ENCODE measurements at places on chromosomes 1 and 21.

DNA sequence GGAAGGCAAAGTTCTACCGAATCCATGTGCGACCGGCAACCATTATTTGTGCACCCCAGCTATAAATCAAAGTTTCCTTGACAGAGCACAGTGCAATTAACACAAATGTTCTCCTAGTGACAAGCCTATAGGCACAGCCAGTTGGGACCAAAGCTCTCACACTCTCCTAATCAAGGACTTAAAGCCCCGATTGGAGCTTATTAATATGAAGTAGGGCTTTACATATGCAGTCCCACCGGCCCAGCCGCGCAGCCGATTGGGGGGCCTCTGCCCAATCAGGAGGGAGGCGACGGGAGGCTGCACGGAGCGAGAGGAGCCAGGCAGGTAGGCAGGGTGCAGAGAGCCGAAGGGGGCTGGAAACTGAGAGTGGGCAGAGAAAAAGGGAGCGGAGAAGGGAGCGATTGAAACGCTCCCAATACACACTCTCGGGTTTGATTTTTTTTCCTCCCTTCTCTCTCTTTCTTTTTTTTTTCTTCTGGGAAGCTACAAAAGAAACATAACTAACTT lies at the start of gene ESRRG:
Gene ESRRG, minus strand, starts transcription at position 156 of the 507 bp plus-strand sequence. Its CDS starts 130 bp downstream, at position 26.
- DNase-seq: no peak

- no peak for DNase-seq
Measured at GRCh38 chr1:30411206-30411605, 312.2 kb downstream of the MATN1 start.

GRCh38 chr1:206713070-206713469 lies 28.4 kb downstream of the MAPKAPK2 start:
- no peak for DNase-seq

DNA sequence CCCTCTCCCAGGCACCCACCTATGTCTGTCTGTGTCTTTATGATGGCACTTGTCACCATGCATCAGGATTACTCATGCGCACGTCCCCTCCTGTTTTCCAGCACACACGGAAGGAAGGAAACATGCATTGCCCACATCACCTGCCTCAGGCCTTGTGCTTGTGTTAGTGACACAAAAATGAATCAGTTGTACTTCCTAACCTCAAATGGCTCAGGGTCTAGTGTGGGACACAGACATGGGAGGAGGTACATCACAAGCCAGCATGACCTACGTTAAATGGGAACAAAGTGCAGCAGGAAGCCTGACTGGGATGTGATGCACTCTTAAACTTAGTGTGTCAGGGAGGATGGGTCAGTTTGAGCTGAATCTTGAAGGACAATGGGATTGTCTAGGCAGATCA lies 126.7 kb downstream of the TRABD2B start:
- DNase-seq: no peak

- DNase-seq: no peak
Measured at GRCh38 chr1:38452246-38452645, 405.7 kb upstream of the POU3F1 start.

- no peak for DNase-seq
Measured at GRCh38 chr1:178030467-178030866, 60.6 kb upstream of the SEC16B start.

- DNase-seq: peak; percentile 36
Measured at GRCh38 chr1:8525216-8525557, 207.3 kb downstream of the SLC45A1 start.

DNA sequence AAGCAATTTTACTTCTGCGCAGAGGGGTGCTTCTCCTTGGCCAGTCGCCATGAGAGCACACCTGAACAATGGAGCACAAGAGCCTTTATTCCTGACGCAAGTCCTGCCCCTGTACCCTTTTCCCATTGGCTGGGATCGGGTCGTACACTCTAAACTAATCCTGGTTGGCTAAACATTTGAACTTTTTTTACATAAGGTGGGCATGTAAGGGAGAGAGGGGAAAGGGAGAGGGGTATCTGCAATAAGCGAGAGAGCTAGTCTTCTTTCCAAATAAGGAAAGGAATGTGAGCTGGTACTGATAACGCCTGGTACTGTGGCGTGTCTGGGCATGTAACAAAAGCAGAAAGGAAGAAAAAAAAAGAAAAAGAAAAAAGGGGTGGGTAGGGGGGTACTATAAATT lies 21.8 kb downstream of the MFSD2A start:
- no peak for DNase-seq

DNA sequence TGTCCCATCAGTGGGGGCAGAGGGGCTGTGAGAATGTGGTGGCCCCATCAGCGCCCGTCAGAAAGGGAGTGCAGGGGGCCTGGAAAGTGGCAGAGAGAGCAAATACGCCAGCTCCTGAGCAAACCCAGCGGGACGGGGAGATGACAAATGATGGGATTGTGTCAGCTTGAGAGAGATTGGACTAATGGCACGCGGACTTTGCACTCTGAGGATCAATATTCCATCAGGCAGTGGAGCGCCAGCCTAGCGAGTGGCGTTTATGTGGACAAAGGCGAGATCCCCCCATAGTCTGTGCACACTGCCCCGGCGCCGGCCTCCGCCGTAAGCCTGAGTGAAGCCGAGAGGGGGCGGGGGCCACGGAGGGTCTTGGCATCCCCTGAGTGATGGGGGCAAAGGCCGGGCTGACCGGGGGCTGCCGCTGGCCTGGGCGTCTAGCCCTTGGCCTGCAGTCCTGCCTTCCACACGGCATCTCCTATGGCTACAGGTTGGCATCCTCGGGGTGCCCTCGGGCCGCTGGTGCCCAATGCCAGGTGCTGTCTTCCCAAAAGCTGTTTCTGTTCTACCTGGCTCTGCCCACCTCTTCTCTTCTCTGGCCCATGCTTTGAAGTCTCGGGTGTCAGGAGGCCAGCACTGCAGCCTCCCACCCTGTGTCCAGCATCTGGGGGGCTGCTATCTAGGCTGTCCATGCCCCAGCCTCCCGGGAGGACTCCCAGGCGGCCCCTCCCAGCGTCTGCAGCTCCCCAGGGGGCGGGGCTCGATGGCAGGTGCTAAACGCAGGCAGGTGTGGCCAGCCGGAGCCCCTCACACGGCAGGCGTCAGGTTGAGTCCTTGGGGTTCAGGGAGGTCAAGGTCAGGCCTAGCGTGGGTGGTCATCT lies 46.5 kb downstream of the PRDM16 start:
- no peak for DNase-seq

DNA sequence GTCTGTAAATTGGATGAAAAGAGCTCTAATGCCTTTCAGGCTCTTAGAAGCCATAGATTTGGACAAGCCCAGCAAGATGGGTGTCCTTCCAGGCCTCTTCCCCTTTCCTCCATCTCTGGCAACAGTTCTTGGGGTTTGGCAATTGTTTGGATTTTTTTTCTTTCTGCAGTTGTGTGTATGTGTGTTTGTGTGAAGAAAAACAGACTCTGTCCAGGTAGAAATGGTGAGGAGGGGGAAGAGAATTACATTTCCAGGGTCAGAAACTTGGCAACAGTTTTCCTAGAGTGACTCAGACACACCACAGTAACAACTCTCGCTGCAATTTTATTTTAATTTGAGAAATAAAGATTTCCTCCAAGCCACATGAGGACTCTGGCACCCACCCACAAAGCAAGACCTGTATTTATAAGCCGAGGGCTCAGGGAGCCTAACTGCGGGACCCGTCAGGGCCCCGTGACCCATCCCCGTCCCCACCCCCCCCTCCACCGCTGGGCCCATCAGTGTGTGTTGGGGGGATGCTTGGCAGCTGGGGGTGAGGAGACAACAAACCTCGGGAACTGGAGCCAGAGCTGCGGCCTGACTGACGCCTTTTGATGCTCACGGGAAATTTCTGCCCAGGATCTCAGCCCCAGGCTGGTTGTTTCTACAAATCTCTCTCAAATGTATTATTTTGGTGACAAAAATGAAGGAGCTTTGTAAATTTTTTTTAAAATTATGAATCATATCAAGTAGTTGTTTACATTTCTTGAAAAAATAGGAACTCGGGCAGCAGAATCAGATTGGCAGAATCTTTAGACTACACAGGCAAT lies 4.4 kb downstream of the TMEM200B start:
- no peak for DNase-seq

DNA sequence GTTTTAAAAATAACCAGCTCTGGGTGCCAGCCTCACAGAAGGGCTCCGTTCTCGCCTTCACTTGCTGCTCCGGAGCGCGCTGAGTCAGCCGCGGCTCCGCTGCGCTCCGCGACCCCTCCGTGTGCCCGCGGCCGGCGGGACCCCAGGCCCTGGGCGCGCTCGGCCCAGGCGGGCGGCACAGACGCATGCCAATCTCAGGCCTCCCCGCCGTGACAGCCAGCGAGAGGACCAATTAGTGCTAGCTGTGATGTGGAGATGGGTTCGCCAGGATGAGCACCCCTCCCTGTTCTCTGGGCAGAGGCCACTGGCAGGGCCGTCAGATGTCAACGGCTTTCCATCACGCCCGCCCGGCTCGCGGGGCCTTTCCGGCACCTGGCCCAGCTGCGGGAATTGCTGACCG lies 293.8 kb downstream of the SPATA17 start:
- DNase-seq: no peak

DNA sequence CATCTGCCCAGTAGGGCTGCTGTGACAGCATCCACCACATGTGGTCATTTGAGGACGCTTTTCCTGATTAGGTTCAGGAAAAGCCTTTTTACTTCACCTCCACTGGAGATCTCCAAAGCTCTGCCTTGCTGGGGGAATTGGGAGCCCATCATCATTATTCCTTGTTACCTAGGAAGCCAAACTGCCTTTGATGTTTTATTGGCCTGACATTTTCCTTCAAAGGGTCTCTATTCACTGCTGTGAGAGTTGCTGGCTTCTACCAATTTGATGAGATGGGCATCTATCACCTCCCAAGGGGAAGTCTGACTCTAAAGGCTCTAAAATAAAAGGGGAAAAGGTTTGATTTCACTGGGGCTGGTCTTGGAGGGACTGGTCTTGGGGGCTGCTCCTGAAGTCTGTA lies 678.6 kb downstream of the PTPRU start:
- DNase-seq: no peak

GRCh38 chr1:222104097-222104496 lies 362.2 kb upstream of the DUSP10 start:
- no peak for DNase-seq

DNA sequence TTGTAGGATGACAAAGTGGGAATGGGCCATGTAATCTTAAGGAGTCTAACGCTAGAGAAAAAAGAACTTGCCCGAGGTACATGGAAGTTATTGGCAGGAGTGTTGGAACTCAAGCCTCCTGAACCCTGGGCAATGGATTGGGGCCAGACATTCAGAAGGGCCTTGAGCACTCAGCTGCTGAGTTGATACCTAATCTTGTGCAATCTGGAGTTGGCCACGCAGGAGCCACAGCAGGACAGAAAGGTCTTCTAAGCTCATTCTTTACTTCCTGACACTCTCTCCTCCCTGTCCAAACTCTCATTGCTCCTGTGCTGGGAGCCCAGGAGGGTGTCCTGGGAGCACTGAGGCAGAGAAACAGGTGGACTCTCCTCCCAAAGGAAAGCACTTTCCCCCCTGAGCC lies 25.1 kb upstream of the CSF1 start:
- DNase-seq: no peak

DNA sequence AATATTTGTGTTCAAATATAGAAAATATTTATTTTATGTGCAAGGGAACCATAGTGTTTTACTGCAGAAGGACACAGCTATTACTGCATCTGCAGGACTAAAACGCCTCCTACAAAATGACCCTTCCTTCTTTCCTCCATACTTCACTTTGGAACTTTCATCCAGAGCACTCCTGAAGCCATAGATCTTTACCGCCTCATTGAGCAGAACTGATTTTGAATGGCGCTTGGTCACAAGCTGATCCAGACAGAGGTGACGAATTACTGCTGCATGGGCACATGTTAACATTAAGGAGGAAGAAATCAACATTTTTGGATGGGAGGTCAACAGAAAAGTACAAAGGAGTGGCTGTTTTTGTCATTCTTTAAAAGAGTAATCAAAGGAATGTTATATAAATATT lies 931.6 kb downstream of the NCAM2 start:
- DNase-seq: no peak

- no peak for DNase-seq
Measured at GRCh38 chr1:230902349-230902923, 34.1 kb upstream of the C1orf198 start.

DNA sequence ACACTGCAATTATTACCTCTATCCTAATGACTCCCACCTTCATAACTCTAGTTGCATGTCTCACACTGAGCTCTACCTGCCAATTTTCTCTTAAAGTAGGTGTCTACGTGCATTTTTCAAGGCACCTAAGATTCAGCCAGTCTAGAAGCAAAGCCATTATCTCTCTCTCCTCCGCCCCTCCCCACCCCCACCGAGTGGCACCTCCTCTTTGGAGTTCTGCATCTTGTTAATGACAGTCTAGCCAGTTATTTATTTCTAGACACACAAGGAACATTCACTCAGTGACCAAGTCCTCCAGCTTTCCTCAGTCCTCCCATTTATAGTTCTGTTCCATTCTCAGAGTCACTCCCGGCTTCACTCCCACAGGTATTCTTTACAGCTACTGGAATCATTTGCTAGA lies 47.6 kb downstream of the ASTN1 start:
- DNase-seq: no peak

DNA sequence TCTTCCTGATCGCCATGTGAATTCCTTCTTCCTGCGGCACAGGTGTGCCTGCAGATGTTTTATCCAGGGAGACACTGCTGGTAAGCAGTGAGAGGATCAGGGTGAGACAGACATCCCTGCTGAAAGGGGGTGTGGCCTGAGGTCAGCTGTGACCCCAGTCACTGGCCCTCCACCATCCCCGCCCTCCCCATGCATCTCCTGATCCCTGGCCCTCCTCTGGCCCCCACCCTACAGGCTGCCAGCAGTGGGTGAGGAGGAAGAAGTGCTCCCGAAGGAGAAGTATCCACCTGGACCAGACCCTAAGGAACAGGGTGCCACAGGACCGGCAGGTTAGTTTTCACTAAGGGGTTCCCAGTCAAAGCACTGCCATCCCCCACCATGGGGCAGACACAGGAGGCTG lies 85.3 kb downstream of the GLIS1 start:
- no peak for DNase-seq

- DNase-seq: no peak
Measured at GRCh38 chr1:167293057-167293456, 72.4 kb downstream of the POU2F1 start.

- DNase-seq: no peak
Measured at GRCh38 chr1:213925531-213926182, 62.1 kb upstream of the PROX1 start.

GRCh38 chr1:42035205-42035829 lies 116.6 kb upstream of the HIVEP3 start:
- peak; percentile 73 for DNase-seq

DNA sequence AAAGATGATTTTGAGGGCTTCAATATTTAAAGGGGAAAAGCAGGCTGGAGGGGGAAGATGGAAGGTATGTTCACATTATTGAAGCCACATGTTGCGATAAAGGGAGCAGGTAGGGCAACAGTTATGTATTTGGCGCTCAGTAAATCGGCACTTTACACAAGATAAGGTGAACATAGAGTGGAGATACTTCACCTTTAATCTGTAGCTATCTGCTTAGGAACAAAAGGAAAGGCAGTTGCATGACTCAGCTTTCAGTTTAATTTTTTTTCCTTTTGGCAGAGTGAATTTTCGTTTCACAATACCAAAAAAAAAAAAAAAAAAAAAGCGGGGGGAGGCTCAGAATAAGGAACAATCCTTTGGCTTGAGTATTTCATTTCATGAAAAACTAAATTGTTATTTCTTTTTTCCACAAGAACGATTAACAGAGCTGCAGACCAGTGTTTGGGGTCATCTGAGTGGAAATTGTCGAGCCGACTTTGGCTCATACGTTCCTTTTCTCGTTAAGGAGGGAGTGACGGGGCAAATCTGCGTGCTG lies 1.1 kb upstream of the COQ8A start:
- DNase-seq: no peak

GRCh38 chr21:14273736-14274538 lies 58.0 kb downstream of the RBM11 start:
- DNase-seq: no peak
